GM12891 (cell line): ENCODE measurements at places on chromosomes 12 and 14.

GRCh38 chr12:69415471-69416275, 54.5 kb upstream of the FRS2 start:
- DNase-seq, result no peak

DNA sequence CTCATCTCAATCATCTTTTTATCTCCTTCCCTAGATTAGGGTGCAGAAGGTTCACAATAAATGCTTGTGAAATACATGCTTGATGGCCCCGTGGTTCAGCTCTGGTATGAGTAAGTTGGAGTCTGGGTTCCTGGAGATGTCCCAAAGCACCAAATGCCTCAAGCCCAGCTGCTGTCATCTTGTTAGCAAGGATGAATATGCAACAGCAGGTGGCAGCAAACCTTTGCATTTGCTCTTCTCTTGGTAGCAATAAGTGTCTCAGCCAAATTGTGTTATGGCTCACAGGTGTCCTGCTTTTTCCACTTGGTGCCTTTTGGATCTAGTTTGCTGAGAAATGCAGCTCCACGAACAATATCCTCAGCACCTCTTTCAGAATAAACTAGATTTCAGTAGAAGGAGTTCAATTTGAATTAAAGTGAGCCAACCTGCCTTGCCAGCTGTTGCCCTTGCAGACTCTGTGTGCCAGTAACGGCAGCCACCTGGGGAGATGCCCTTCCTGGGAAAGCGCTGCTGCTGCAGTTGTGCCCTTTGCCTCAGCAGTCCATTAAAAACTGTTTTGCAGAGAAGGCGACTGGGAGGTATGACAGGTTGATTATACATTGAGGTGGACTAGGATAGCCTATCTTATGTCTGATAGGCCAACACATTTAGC, 417.3 kb downstream of the SNAPC1 start:
- DNase-seq, result no peak

DNA sequence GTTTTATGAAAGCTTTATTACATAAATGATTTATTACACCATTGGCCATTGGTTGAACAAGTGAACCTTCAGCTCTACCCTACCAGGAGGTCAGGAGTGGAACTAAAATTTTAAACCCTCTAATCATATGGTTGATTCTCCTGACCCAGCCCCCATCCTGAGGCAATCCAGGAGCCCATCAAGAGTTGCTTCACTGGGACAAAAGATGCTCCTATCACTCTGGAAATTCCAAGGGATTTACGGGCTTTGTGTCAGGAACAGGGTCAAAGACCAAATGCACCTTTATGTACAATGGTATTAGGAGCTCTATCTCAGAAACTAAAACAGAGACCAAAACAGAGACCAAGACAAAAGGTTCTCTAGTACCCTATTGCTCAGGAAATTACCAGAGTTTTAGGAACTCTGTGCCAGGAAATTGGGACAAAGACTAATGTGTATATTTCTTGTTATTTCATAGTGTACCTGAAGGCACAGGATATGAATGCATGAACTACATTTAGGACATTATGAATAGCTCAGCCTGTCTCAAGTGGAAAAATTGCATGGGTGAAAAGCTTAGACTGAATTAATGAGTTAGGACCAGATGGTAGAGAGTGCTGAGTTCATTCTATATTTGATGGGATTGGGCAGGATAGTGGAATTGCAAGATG, 171.7 kb upstream of the FLRT2 start:
- DNase-seq, result no peak

DNA sequence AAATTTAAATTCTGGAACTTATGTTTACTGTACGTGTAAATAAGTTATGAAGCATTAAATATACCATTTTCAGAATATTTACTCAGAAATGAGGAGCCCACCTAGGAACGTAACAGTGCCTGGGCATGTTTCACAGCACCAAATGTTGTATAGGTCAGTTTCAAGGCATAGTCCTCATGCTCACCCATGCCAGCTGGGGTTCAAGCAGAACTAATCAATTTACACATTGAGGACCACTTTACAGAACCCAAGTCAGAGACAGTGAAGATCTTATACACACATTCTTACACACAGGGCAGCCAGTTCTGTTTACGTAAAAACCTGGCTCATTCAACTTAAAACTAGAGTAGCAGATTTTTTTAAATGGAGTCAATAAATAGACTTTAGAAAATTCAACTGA, 2.0 kb downstream of the KICS2 start:
- no peak for DNase-seq

GRCh38 chr14:76755610-76756370, 5.5 kb upstream of the VASH1 start:
- DNase-seq, result no peak

GRCh38 chr12:28121433-28121832, 68.8 kb upstream of the CCDC91 start:
- no peak for DNase-seq

- no peak for DNase-seq
These were observed 50.0 kb upstream of the TCL1A start for GRCh38 chr14:95763875-95764274.

DNA sequence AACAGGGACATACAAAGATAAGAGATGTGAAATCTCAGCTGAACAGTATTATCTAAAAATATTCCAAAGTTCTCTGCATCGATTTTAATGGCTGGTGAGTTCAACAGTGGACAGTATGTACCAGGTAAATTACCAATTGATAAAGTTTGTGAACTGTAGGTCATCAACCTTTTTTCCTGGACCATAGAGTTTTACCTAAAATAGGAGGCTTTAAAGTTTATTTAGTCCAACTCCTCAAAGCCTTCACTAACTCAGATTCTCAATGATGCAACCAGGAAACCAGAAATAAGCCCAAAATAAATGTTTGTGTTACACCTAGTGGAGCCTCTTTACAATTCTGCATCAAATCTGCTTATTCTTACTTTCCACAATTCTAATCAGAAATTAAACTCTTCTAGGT, 205.8 kb downstream of the ANO6 start:
- DNase-seq, result no peak

DNA sequence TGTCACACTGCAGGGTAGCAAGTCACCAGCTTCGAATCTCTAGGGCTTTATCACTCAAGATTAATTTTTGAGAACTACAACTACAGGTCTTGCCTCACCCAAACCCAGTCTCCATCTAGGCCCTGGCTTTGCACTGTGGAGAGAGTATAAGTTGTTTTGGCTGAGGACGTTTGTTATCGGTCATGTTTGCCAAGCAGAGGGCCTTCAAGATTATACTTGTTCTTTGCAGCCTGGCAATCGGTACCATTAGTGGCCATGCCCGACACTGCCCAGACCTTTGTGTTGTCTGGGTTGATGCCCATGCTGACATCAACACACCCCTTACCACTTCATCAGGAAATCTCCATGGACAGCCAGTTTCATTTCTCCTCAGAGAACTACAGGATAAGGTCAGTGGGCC, 25.7 kb downstream of the ARG2 start:
- DNase-seq, result no peak

GRCh38 chr14:87888136-87888999, 104.6 kb downstream of the GALC start:
- DNase-seq, result no peak

DNA sequence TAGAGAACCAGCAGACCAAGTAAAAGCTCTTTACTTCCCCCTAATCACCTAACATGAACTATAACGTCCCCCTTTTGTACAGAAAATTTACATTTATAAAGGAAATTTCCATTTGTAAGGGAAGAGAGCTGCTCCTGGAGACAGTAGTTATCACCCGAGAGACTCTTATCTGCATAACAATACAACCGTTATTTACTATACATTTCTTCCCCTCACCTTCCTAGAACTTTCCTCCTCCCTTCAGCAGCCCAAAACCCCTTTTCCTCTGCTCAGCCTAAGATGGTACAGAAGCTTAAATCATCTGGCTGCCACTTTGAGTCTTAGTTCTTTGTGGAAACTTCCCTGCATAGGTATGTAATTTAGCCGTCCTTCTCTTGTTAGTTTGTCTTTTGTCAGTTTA, 40.4 kb upstream of the ETV6 start:
- no peak for DNase-seq

DNA sequence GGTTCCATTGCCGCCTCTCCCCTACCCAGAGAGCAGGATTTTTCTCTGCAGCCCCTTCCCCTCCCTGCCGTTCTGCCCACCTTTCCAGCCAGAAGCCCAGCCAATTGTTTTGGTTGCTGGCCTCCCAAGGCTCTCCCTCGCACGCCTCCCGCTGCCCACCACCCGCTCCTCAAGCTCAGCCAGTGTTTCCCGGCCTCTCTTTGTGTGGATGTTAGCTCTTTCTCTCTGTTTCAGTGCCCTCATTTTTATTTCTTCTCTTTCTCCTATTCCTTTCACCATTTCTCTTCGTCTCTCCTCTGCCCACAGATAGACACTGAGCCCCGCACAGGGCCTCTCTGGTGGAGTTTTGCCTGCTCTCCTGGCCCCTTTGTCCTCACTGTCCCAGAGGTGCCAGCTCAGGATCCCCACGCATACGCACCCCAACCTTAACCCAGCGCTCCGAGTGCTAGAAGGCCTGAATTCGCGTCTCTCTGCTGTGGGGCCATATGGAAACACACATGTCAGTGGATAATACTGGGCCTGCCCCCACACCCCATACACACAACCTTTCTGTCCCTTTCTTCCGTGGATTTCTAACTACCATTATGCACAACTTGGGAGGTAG, 54.9 kb downstream of the SMUG1 start:
- no peak for DNase-seq

DNA sequence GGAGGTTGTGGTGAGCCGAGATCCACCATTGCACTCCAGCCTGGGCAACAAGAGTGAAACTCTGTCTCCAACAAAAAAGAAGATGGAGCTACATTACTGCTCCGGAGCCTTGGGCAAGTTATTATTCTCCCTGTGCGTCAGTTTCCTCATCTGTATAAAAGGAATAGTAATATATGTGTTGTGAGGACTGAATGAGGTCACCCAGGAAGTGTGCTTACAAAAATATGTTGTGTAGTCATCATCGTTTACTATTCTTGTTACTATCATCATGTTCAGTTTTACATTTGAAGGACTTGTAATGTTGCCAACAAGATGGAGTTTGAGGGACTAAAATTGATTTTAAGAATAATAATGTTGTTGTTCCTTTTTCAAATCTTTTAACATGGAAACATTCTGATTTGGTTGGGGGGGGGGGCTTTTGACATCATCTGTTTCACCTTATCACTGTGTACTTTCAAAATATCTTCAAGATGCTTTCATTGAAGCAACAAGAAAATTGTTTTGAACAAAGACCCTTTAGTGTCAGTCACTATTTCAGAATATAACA, 156.8 kb downstream of the PDE3A start:
- no peak for DNase-seq

- DNase-seq, result no peak
These were observed 16.3 kb downstream of the RAPGEF3 start for GRCh38 chr12:47742253-47742825.

- no peak for DNase-seq
These were observed 33.3 kb upstream of the C2CD5 start for GRCh38 chr12:22577667-22578066.

DNA sequence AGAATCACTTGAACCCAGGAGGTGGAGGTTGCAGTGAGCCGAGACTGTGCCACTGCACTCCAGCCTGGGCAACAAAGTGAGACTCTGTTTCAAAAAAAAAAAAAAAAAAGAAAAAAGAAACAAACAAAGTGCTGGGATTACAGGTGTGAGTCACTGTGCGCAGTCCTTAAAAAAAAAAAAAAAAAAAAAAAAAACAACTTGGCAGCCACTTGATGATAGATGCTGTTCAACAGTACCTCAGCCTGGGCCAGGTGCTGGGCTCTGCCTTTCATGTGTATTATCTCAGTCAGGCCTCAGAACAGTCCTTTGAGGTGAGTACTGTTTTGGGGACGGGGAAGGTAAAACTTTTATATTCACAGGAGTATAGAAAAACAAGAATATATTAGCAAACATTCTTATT, 9.6 kb downstream of the ACADS start:
- no peak for DNase-seq

DNA sequence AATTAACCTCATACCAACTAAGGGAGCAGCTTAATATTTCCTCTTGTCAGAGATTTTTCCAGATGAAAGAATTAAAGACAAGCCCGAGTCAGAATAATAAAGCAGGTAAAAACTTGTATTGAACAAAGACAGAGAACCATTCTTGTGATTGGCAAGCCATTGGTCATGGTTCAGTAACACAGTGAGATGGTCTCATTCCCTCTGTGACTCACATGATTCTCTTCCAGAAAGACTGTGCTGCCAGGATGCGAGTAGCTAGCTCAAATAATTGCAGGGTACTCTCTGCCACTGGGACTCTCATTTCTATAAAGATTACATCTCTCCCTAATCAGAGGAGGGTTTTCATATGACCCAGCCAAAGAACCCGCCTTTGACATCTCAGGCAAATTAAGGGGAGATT, 179.4 kb downstream of the PHLDA1 start:
- no peak for DNase-seq

DNA sequence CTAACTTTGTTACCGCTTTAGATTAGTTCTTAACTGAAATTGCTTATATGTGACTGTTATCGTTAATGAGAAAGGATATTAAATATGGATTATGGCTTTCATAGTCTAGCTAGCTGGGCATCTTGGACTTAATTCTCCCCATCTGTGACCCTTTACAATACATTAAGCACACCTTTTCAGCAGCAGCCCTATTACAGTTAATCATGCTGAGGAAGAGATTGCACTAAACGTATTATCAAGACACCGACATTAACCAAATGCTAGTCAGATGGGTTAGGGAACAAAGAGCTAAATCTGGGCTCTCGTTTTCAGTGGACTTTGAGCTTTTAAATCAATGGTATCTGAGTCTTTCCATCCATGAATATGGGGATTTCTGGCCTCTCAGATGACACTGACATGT, 447.5 kb upstream of the DCN start:
- no peak for DNase-seq
